ENCODE measurements at places on chromosomes 5 and 9.

DNA sequence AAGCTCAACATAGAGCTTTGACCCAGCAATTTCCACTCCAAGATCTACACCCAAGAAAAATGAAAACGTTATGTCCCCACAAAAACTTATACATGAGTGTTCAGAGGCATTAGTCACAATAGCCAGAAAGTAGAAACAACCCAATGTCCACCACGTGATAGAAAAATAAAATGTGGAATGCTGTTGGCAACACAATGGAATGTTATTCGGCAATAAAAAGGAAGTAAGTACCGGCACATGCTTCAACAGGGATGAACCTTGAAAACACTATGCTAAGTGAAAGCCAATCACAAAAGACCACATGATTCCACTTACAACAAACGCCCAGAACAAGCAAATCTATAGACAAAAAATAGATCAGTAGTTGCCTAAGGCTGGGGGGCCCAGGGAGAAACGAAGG is 6.0 kb downstream of the UBQLN1 start:
- DNase-seq, result no peak

GRCh38 chr5:11449217-11449616 is 455.0 kb downstream of the CTNND2 start:
- no peak for DNase-seq

DNA sequence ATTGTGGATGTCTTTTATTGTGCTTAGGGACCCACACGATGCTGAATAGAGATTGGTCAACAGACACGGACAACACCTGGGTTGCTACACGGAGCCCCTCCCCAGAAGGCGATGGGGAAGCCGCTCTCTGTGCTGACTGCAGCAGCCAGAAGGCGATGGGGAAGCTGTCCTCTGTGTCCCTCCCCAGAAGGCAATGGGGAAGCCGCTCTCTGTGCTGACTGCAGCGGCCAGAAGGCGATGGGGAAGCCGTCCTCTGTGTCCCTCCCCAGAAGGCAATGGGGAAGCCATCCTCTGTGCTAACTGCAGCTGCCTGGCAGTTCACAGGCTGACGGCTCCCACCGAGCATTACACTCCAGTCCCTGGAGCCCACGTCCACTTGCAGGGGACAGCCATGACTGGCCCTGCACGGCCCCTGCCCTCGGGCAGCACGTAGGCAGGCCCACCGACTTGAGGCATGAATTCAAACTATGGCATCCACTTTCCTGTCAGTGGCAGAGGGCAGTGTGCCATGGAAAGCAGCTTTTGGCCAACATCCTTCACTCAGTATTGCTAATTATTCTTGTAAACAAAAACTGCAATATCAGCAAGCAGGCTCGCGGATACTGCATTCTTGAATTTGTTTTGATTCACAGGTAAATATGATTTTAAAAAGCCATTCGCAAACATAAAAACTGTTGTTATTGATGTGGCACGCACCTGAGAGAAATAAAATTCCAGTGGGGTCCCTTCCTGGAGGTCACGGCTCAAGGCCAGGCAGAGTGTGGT is 48.1 kb upstream of the CLPTM1L start:
- no peak for DNase-seq

GRCh38 chr5:58722160-58722559 is 139.3 kb downstream of the RAB3C start:
- DNase-seq, result no peak

GRCh38 chr5:81233080-81233634 is at the start of gene CKMT2:
Gene CKMT2 (plus strand): TSS chr5:81233322. CDS start chr5:81251133, 17,811 bp downstream.
- no peak for DNase-seq

GRCh38 chr5:142561029-142561428 is 124.9 kb downstream of the FGF1 start:
- no peak for DNase-seq

DNA sequence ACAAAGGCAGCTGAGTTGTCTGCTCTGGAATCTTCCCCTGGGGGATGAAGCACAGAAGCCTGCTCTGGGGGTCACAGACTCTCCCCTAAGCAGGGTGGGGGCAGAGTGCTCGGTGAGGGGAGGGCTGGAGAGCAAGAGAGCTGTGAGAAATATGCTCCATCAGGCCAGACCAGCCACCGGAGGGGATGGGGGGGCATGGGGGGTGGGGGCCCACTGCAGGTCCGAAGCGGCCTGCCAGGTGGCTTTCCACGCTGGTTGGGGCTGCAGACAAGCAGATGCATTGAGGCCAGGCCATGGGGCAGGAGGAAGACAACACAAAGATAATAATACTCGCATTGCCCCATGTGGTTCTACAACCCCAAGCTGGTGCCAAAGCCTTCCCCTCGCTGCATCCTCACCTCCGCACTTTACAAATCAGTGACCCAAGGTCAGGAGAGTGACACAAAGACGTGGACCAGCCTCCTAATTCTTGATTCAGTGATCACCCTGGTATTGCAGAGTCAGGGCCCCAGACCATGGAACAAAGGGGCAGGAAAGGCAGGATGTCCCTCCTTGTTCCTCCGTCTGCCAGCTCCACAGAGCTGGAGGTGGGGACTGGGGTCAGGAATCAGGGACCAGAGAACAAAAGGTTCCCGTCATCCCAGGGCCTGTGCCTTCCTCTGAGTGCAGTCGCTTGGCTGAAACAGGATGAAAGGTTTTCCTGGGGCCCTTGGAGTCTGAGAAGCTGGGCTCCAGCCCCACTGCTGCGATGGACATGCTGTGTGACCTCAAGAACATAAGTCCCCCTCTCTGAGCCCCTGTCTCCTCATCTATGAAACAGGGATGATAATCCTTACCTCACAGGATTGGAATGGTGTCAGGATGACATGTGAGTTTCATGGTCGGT is 37.2 kb upstream of the GABRP start:
- no peak for DNase-seq

GRCh38 chr9:136296434-136297015 is 7.4 kb downstream of the CCDC187 start:
- DNase-seq, result no peak

- no peak for DNase-seq
These were observed 46.1 kb upstream of the TMED7 start for GRCh38 chr5:115671939-115672338.

GRCh38 chr9:109107402-109108240 is 12.1 kb downstream of the TMEM245 start:
- no peak for DNase-seq

DNA sequence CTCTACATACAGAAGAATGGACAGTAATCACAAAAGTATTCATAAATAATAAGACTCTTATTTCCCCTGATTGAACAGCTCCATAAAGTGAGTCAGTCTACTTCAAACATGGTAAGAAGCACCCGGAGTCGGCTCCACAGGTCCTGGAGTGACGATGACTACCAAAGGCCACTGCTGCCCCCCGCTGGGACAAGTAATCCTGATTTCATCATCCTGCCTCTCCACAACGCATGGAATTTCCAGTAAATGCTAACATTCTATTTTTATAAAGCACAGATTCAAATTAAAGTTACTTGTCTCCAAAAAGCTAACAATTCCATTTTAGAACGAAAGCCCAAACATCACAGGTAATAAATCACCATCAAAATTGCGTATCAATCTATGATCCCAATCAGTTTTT is 16.2 kb downstream of the ATPSCKMT start:
- DNase-seq, result no peak

GRCh38 chr9:114098021-114098935 is 814 bp downstream of the KIF12 start:
- DNase-seq, result no peak

GRCh38 chr9:90927496-90927895 is 125.9 kb downstream of the SYK start:
- no peak for DNase-seq

DNA sequence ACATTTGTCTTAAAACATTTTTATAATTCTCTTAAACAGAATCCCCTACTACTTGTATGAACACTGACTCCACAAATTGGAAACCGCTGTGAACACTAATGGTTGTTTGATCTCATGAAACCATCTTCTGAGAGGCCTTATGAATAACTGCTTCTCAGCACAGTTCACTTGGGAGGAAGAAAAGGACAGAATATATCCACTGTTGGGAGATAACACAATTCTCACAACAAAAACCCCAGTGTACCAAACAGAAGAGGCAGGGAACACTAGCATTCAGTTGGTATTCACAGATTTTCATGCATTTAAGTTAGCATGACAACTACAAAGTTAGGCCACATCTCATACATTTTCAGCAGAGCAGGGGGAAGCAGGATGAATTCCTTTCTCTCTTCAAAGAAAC is 89.0 kb upstream of the SELENOP start:
- no peak for DNase-seq

- DNase-seq, result no peak
These were observed 433.7 kb downstream of the ENC1 start for GRCh38 chr5:74206579-74207550.

DNA sequence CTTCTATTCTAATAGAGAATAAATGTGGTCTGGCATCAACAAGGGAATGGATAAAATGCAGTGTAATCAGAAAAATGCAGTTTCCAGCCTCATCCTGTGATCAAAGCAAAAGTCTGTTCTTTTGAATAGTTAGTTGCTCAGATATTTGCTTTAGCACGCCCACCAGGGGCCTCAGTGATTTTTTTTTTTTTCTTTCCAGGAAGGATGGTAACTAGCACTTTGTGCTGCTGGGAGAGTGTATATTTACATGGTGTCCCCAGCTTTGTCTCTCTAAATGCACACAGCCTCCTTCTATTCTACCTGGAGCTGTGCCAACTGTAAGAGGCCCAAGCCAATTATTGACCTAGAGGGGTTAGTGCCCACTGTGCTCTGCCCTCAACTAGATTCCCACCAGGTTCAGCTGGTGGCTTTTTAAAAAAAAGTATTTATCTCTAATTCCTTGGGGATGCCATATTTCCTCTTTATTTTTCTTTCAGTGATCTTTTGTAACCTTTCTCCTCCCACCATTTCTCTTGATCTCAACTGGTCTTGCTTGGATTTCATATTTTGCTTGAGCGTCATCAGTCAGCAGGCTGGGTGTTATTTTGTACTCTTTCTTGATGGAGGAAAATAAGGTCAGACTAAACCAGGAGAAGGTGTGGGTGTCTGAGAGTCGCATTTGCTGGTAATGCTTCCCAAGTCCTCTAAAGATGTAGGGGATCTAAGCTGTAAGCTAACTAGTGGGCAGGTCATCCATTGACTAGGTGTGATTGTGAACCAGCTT is 193.0 kb upstream of the C9orf72 start:
- DNase-seq, result no peak

DNA sequence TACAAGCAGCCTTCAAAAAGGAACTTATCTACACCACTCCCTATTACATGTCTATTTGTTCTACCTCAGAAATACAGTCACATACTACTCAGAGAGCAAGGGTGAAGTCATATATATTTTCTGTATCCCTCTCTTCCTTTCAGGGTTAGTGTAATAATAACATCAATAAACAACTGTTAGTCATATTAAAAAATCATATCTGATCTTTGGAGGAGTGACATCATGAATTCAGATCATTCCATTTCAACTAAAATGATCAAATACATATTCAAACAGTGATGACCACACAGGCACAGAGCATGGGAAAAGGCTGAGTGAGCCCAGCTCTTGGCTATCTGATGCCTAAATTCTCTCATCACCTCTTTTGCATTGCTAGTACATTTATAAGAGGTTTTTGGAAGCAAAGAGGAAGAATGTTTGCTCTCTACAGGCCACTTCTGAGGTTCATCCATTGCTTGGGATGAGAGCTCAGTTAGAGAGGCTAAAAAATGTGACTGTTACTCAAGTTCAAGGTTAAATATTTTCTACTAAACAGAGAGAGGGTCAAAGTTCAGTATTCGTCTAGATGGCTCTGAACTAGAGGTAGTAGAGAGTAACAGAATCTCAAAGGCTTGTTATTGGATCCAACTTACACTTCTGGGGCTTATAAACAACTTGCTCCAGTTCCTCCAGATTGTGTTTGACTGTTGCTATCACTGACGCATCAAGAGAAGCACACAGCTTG is 39.0 kb downstream of the RIGI start:
- no peak for DNase-seq

DNA sequence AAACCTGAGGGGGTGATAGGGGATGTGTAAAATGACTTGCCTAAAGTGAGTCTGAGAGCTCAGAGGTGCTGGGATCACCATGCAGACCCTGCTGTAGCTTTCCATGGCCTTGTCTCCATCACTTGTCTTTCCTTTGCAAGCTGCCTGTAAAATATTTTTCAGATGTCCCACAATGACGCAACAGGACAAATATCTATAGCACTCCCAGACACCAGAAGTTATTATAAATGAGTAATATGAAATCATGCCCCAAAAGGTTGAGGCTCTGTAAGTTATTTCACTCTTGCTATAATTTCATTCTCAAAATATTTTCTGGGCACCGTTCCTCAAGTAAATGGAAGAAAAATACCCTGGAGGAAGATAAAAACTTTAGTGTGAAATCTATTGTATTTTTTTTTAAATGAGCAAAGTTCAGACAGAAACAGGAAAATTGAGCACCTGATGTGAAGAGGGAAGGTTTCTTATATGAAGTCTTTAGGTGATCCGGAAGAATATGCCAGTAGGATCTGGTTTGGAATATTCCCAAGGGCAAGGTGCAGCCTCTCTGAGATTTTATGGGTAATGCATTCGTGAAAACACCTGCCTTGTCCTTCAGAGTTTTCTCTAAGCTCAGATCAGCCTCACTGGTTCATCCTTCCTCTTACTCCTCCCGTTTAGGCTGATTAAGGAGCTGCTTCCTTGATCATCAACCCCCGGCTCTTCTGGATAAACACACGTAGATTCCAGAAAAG is 138.3 kb upstream of the DMAC1 start:
- DNase-seq, result no peak

- DNase-seq, result no peak
These were observed 96.8 kb downstream of the WNK2 start for GRCh38 chr9:93280661-93281259.

DNA sequence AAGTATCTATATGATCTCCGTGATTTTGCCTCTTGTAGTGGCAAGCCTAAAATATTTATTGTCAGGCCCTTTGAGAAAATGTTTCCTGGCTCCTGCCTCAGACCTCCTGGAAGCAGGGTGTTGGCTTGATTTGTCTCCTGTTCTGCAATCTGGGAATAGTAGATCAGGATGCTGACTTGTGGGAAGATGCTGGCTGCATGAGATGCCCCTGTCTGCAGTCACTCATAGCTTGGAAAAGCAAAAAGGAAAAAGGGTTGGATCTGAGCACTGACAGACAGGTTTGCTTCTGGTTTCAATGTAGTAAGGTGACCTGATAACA is 16.7 kb downstream of the TJP2 start:
- no peak for DNase-seq

- no peak for DNase-seq
These were observed 40.5 kb downstream of the MVB12B start for GRCh38 chr9:126367139-126367538.

DNA sequence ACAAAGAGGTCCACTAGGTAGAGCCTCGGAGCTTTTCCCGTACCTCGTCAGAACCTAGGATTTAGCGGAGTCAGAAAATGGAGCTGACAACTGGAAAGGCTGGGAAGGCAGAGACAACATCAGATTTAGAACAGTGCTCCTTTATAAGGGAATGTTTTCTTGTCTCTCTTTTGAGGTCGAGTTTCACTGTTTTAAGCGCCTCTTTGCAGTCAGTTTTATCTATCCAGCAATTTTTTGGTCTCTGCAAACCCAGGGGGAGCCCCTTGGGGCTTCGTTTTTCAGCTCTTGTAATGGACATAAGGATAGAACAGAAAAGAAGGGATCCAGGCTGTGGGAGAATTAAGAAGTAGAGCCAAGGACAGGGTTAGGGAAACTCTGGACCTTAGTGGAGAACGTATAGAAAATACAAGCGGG is 80.5 kb downstream of the FNBP1 start:
- no peak for DNase-seq

- no peak for DNase-seq
These were observed 3.3 kb upstream of the PAIP1 start for GRCh38 chr5:43560128-43560527.
